ENCODE measurements at places on chromosomes 5 and 9. TPM values are rescaled to one million over a fixed set of nuclear protein-coding genes. Genes with fewer than 3 reads are reported as not detected.

DNA sequence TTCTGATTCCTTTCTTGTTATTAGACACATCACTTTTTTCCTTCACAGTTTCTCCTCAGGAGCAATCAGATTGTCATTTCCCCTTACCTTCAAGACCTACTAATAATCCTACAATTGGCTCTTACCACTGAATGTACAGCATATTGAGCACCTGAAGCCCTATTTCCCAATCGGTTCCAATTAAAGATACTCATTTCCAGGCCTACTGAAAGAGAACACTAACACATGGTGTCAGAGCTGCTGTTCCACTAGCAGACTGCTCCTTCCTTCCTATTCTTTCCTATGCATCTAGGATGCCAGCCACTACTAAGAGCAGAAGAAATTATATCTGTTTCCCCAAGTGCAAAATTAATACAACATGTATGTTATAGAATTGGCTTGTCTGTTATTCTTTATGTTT, 34.6 kb downstream of the SKIC3 start:
- no peak for DNase-seq

GRCh38 chr5:131270809-131271208, 7.0 kb downstream of the CDC42SE2 start:
- DNase-seq = no peak

DNA sequence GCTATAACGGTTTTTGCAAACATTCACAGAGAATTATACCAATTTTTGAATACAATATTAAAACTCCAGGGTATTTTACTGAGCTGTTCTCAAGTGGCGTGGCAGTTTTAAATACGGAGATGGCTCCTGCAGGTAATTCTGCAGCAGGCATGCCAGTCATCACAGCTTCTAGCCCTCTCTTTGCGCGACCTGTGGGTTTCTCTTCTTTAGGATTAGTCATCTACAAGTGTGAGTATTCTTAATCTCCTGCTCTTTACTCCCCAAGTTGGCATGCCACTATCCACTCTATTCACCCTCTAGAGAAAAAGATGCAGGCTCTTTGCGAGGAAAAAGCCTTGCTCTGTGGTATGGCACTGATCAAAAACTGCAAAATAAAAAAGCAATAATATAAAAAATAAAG, 43.9 kb downstream of the ANKRD31 start:
- DNase-seq = no peak

DNA sequence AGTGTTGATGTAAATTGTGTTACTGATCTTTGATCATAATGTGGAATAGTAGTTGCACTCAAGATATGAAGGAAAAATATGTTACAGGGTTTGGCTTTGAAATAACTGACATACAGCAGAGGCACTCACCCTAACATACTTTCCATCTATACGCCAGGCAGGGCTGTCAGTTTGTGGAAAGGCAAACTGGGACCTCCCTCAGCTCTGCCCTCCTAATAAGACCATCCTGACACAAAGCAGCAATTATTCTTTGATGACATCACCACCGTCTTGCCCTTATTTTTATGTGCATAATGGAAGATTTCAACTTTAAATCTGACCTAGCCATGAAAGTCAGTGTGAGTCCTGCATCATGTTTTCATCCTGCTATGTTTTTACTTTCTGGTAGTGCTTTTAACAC, 42.9 kb downstream of the ITGA1 start:
- no peak for DNase-seq

DNA sequence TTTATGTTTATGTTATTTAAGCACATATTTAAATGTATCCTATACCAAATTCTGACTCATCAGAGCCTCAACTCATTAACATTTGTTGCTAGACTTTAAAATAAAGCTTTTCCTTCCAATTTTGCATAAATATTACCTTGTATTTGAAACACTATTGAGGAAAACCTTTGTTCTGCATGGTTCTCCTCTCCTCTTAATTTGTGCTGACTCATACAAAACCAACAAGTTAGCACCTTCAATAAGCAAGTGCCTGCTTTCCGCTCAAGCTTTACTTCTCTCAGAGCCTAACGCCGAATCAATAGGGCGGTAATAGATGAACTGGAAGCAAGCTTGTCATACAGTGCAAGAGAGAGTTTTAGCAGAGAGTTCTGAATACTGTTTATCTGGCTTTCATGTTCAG, 7.9 kb downstream of the AMACR start:
- no peak for DNase-seq

GRCh38 chr5:115480900-115481299, 63.7 kb downstream of the FEM1C start:
- DNase-seq = no peak

DNA sequence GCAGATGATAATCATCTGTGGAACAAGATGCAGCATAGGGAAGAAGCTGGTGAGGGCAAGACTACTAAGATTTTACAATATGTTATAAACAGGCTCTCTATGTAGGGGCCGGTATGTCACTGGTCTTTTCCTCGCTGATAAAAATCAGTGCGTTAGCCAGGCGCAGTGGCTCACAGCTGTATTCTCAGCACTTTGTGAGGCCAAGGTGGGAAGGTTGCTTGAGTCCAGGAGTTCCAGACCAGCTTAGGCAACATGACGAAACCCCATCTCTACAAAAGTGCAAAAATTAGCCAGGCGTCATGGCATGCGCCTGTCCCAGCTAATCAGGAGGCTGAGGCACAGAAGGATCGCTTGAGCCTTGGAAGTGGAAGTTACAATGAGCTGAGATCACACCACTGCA, 135.9 kb downstream of the TUSC1 start:
- DNase-seq = no peak

GRCh38 chr9:107732781-107733522, 243.4 kb upstream of the KLF4 start:
- no peak for DNase-seq

- DNase-seq = peak; percentile 61
Measured at GRCh38 chr5:137743031-137743640, 7.2 kb upstream of the KLHL3 start.

FGFR4 gene
- 58.3 TPM for polyA plus RNA-seq

Data from renal cortex interstitium (tissue), 15 donors.